ENCODE measurements at places on chromosomes 2 and 18. TPM values are rescaled to one million over a fixed set of nuclear protein-coding genes. Genes with fewer than 3 reads are reported as not detected.

Gene ALLC
- not detected for total RNA-seq

Gene SLC5A7
- total RNA-seq: not detected

Gene DSG4
- total RNA-seq: not detected

- H3K36me3 ChIP-seq: no peaks in the 10 kb centered on the region
- DNase-seq: peak; percentile 28
- no peak overlapping the region for H3K4me3 ChIP-seq
- H3K27me3 ChIP-seq: no peaks in the 10 kb centered on the region
These were observed 34.9 kb upstream of the NEDD4L start for GRCh38 chr18:58009166-58009565.

- peaks cover 9% of the 10 kb centered on the region for H3K4me1 ChIP-seq
- peaks cover 8% of the 10 kb centered on the region for H3K36me3 ChIP-seq
- no peaks in the 10 kb centered on the region for H3K27me3 ChIP-seq
These were observed 43.0 kb downstream of the ANKRD36B start for GRCh38 chr2:97546711-97547110.

GRCh38 chr2:206212673-206213513 is 53.2 kb downstream of the EEF1B2 start:
- DNase-seq: peak; percentile 76
- no peaks in the 10 kb centered on the region for H3K36me3 ChIP-seq
- H3K4me3 ChIP-seq: peak overlapping the region; percentile 73
- peaks cover 30% of the 10 kb centered on the region for H3K4me1 ChIP-seq
- peak overlapping the region; percentile 80 for H3K27ac ChIP-seq

DNA sequence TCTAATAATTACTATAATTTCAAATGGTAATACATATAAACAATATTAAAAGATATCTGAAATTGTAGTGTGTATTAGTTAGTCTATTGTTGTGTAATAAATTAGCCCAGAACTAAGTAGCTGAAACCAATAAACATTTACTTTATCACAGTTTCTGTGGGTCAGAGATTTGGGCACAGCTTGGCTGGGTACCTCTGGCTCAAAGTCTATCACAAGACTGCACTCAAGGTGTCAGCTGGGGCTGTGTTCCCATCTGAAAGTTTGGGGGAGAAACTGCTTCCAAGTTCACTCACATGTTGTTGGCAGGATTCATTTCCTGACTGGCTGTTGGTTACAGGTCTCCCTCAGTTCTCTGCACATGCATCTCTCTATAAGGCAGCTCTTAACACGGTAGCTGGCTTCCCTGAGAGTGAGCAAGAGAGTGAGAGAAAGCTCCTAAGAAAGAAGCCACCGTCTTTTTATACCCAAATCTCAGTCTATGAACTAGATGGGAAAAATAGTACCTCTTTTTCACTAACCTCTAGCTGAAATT is 25.6 kb upstream of the WIPF1 start:
- no peaks in the 10 kb centered on the region for H3K36me3 ChIP-seq
- no peak overlapping the region for H3K4me3 ChIP-seq
- no peak for DNase-seq
- peaks cover 7% of the 10 kb centered on the region for H3K4me1 ChIP-seq

- no peaks in the 10 kb centered on the region for H3K36me3 ChIP-seq
- H3K27ac ChIP-seq: no peak overlapping the region
- peaks cover 14% of the 10 kb centered on the region for H3K4me1 ChIP-seq
- H3K27me3 ChIP-seq: no peaks in the 10 kb centered on the region
These were observed 89.0 kb downstream of the ZNF521 start for GRCh38 chr18:25262920-25263319.

All from GM23248 (cell line).